ENCODE measurements at places on chromosomes 1 and 21. TPM values are rescaled to one million over a fixed set of nuclear protein-coding genes. Genes with fewer than 3 reads are reported as not detected.

Gene BTBD8
- total RNA-seq, result 10.7 TPM

DNA sequence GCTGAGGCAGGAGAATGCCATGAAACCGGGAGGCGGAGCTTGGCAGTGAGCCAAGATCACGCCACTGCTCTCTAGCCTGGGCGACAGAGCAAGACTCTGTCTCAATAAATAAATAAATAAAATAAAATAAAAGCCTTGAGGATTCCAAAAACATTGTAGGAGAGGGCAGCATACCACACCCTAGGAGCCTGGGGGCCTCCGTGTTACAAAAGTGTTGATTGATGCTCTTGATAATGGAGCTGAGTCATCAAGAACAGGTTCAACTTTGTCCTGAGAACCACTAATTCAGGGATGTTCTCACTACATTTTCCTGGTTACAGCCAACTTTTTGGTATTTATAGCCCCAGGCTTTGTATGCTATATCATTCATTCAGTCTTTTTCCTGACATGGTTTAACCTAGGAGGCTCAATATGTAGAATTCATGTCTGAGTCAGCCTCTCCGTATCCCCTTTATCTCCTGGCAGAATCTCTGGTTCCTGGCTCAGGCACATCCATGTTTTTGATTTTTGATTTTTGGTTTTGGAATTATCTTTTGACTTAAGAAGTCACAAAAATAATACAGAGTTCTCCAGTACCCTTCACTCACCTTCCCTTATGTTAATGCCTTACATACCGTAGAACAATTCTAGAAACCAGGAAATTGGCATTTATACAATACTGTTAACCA, 69.4 kb downstream of the LRRC8D start:
- no peak overlapping the region for H3K4me3 ChIP-seq
- no peaks in the 10 kb centered on the region for H3K36me3 ChIP-seq
- H3K27ac ChIP-seq, result no peak overlapping the region
- H3K27me3 ChIP-seq, result no peaks in the 10 kb centered on the region

DNA sequence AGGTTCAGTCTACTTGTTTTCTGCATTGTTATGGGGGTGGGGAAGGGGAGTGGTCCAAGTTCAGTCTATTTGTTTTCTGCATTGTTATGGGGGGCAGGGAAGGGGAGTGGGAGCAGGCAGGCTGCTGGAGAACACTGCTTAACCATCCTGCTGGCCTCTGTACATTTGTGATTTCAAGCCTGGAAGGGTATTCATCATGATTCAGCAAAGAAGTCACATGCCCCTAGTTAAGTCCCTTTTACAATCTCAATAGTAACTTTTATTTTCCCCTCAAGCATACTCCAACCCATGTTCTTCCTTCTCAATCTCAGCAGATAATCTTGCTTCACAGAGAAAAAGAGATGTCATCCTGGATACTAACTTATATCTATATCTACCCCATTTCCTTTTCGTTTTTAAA, 7.9 kb downstream of the LYST start:
- H3K27me3 ChIP-seq, result no peaks in the 10 kb centered on the region
- H3K27ac ChIP-seq, result no peak overlapping the region
- DNase-seq, result no peak
- no peak overlapping the region for H3K4me3 ChIP-seq
- H3K36me3 ChIP-seq, result no peaks in the 10 kb centered on the region

DNA sequence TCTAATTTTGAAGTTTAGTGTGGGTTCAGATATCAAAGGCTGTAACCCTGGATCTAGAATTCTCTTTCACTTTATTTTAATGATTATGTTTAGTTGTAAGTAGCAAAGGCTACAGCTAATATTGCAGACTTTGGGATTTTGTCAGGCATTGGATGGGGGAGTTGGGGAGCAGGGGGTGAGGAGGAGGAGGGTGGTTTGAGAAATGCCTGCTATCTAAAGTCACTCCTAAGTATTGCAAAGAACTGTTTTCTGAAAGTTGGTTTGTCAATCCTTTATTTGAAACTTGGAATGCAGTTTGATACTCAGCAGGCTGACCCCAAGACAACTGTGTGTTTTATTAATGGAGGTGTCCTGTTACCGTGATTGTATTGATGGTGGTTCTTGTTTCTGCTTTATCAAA, 1.2 kb downstream of the NTPCR start:
- DNase-seq, result no peak
- H3K4me3 ChIP-seq, result no peak overlapping the region
- no peaks in the 10 kb centered on the region for H3K27me3 ChIP-seq
- H3K36me3 ChIP-seq, result no peaks in the 10 kb centered on the region
- H3K27ac ChIP-seq, result no peak overlapping the region

All from adrenal gland (tissue), 19 donors.